Fibroblast of skin of right biceps (primary cell): ENCODE measurements at places on chromosomes 7 and 10.

- DNase-seq: peak; percentile 92
Measured at GRCh38 chr7:129611246-129612111, at the start of gene NRF1. Gene NRF1, plus strand, starts transcription at chr7:129611720. Its CDS starts 45,632 bp downstream, at chr7:129657352.

GRCh38 chr7:96401200-96401599 lies 79.3 kb upstream of the SLC25A13 start:
- DNase-seq: no peak

DNA sequence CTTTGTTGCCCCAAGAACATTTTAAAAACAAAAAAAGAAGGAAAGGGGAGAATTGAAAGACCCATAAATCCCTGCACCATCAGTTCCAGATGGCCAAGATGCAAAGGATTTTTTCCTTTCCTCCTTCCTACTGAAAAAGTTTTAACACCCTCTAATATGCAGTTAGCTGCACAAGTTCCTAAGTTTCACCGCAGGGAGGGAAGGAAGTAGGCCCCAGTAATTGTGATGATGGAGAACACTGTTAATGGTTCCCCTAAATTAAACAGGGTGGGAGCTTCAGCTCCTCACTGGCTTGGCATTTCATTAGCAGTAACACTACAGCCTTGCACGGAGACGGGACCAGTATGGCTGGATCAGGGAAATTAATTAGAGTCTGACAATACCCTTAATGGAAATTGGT lies 63.7 kb upstream of the PPIF start:
- DNase-seq: no peak

DNA sequence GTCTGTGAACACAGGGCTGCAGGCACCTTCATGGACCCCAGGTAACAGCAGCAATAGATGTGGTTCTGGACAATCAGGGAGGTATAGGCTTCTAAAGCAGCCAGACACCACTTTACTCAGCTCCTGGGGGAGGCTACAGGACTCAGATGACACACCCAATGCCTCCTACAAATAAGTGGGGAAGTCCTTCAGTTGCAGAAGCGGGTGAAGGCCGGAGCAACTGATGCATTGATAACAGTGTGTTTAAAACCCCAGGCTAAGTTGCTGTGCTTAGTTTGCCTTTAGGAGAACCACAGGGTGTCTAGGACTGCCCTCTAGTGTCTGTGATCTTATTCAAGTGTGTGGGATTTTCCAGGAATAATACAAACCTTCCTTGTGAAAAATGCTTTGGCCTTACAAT lies 5.9 kb upstream of the ITGA8 start:
- DNase-seq: peak; percentile 69

GRCh38 chr10:94405406-94405805 lies 3.1 kb downstream of the TBC1D12 start:
- DNase-seq: no peak

DNA sequence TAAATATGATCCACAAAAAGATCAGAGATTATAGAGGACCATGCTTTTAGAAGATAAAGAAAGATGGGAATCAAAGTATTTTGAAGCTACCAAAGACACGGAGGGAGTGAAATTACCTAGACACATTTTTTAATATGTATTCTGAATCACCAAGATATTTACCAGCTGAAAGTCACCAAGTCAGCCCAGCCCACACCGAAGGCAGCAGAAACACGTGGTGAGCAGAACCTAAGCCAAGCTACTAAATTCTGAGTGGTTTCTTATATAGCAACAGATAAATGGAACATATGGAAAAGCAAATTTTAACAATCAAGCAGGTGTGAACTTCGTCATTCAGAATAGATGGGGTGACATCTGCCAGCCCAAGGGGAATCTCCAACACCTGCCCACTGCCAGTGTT lies 134.7 kb upstream of the AKR1E2 start:
- DNase-seq: no peak

DNA sequence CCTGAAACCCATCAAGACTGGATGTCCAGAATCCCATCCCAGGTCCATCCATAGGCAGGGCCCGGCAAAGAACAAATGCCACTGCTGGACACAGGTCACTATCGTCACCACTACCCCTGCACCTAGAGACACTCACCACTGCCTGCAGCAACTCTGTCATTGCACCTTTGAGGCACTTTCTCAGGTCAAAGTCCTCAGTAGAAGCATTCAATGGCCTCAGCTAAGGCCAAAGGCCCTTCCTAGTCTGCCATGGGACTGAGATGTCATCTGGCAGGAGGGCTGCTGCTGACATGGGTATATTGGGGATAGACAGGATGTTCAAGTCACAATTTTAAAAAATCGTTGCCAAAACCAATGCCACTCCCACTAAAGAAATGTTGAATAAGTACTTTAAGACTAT lies 58.7 kb downstream of the GPAM start:
- DNase-seq: no peak

DNA sequence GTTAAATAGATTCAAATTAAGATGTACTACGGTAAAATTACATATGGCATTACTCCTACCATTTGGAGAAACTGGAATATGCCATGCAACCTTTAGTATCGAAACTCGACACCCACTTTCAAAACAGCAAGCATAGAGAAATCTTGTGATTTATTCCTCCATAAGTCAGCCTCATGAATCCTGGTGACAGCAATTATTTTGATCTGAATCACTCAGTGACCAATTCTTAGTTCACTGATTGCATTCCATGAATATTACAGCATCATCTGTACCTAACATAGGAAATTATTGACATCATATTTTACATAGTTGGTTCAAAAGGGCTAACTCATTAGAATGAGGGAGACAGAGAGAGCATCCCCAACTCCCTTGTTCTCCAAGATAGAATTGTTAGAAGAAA lies 89.6 kb downstream of the CACNB2 start:
- DNase-seq: peak; percentile 89

GRCh38 chr10:95297402-95297801 lies 6.6 kb upstream of the PDLIM1 start:
- no peak for DNase-seq

DNA sequence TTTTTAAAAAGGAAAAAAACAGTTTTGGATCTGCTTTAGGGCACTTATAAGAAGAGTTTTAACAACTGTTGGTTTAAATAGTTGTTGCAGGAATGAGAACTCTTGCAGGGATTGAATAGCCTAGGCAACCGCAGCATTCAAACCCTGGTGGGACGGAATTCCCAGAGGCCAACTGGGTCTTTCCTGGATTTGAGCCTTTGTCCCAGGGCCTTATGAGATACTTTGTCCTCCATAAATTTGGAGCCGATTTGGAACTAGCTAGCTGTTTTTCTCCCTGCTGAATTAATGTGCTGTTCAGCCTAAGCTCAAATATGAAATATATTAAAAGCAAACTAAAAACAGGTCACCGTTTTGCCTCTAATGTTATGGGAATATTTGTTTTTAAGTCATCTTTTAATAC lies 109.6 kb downstream of the LRMDA start:
- no peak for DNase-seq

DNA sequence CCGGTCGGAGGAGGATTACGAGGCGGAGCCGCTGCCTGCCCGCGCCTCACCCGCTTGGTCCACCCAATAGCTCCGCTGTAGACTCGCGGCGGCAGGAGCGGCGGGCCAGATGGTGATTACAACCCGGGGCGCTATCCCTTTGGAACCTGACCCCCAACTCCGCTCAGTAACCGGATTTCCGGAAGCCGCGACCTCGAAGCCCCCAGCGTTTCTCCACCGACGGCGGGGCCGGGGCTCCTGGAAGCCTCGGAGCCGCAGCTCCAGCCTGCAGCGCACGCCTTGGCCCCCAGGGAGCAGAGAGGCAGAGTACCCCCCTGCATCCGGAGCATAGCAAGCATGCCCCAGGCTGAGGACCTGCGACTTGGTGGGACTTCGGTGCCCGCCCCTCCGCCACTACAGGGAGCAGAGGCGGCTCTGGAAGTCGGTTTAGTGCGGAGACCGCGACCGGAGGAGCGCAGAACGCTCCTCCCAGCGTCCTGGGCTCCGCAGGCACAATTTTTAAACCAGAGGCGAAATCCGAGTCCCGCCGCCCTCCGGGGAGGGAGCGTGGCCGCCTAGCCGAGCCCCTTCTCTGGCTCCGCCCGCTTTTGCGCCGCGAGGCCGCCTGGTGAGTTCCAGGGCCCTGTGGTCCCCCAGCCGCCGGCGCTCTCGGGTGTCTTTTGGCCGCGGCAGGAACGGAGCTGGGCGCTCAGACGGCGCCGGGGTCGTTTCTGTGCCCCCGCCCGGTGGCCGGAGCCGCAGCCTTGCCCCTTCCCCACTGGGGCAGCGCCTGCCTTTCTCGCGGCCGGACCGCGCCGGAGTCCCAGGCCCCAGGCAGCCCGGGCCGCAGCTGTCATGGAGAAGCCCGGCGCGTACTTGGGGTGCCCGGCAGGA lies 28.2 kb upstream of the BMS1 start:
- peak; percentile 6 for DNase-seq

DNA sequence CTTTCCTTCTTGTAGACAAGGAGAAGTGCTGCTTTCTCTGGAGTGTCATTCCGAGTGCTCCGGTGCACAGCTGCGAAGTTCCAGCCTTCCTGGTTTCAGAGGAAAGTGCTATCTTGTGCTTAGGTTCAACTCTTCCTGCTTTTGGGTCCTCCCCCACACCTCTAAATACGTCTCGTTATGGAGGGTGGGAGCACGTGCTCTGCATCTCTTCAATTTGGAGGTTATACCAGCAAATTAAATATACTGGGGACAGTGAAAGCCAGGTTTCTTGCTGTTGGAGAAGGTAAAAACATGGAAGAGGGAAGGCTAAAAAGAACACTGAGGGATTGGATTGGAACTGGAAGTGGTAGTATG lies 2.4 kb upstream of the ESYT2 start:
- no peak for DNase-seq

- no peak for DNase-seq
Measured at GRCh38 chr10:58921421-58921855, 255.0 kb upstream of the PHYHIPL start.

GRCh38 chr10:36531621-36532020 lies 593.8 kb upstream of the ANKRD30A start:
- DNase-seq: peak; percentile 60

DNA sequence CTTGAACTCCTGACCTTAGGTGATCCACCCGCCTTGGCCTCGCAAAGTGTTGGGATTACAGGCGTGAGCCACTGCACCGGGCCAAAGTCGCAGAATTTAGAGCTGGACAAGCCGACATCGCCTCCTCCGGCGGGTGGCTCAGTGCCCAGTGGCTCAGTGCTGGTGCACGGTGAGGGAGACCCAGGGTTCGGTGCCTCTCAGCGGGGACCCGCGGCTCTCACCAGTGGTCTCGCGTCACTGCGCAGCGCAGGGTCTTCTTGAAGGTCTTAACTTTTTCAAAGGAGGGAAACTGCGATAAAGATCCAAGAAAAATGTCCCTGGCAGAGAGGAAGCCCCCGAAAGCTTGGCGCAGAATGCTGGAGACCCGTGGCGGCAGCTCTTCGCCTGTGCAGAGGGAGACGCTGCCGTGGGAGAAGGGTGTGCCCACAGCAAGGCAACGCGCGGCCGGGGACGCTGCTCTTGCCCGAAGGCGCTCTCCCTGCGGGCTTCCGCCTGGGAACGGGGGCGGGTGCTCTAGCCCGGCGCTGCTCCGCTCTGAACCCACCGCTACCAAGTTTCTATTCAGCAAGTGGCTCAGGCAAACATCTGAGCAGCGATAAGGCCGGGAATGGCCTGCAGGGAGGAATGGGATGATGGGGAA lies 324.3 kb downstream of the DNAJB6 start:
- no peak for DNase-seq

- peak; percentile 7 for DNase-seq
Measured at GRCh38 chr7:43430411-43430810, 152.5 kb upstream of the STK17A start.

DNA sequence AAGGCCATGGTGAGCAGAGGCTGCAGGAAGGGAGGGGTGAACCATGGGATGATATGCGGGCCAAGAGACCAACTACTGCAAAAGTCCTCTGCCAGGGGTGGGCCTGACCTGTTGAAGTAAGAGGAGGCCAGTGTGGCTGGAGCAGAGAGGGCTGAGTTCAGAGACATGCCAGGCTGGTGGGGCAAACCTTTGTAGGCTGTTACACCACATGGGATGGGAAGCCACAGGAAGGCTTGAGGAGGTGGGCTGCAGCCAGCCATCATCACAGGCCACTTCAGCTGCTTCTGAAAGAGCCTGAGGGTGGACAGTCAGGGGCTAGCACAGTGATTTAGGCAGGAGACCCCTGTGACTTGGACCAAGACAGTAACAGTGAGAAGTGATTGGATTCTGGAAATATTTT lies 20.3 kb downstream of the CXCL12 start:
- no peak for DNase-seq

DNA sequence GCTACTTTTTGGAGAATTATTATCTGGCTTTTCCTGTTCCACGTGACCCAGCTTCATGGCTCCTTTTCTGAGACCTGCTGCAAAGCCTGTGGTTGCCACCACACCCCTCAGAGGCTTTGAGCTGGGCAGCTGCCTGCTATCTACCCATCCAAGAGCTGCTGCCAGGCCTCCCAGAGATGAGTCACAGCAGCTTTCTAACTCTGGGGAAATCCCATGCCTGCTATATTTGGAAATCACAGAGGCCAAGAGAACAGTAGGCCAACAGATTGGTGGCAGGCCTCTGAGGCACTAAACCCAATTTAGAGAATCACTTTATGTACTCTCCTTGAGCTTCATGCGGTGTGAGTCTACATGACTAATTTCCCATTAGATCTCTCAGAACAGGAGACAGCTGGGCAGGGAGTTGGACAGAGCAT lies 35.2 kb downstream of the SGCE start:
- peak; percentile 88 for DNase-seq
